Nucleus accumbens (tissue), 56 donors: ENCODE measurements at places on chromosomes 16 and 17.

DNA sequence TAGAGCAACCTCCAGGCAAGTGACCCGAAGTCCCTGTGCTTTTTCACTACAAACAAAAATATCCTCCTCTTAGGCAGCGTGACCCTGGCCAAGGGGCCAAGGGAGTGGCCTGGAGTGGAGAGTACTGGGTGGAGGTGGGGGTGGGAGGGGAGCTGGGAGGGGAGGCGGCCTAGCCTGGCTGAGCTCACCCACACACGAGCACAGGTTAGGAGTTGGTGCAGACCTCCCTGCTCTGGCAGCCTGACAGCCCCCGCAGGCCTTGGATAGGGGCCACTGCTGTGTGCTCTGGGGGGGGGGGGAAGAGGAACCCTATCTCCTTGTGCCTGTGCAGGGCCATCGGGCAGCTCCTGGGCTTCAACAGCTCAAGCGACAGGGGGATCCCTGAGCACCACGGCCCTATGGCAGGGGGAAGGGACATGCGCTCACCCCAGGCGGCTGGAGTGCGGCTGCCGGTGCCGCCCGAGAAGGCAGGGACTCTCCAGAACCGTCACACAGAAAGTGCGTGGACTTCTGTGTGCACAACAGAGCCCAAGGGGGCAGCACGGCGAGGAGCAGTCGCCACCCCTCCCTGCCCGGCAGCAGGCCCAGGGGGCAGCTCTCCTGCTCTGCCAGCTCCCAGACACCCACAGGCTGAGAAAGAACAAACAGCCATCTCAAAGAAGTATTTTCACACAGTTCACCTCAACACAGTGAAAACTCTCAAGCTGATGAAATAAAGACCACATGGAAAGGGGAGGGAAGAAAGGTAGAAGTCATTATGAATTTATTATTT, 13.3 kb downstream of the SLC16A3 start:
- no peak for DNase-seq

DNA sequence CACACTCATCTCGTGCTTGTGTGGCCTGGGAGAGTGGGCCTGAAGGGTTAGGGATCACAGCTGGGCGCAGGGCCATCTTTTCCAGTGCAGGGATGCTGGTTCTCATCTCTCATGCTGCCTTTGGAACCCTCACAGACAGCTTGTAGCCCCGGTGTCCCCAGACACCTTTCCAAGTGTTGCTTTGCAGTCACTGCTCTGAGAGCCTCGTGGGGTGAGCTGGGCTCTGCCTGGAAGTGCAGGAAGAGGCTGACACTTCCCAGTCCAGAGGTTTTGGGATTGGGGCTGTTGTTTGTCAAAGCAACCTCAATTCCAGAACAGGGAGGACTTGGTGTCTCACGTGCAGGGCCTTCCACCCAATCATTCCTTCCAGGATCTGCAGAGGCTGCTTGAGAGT, 28.2 kb downstream of the TBX4 start:
- DNase-seq, result no peak

DNA sequence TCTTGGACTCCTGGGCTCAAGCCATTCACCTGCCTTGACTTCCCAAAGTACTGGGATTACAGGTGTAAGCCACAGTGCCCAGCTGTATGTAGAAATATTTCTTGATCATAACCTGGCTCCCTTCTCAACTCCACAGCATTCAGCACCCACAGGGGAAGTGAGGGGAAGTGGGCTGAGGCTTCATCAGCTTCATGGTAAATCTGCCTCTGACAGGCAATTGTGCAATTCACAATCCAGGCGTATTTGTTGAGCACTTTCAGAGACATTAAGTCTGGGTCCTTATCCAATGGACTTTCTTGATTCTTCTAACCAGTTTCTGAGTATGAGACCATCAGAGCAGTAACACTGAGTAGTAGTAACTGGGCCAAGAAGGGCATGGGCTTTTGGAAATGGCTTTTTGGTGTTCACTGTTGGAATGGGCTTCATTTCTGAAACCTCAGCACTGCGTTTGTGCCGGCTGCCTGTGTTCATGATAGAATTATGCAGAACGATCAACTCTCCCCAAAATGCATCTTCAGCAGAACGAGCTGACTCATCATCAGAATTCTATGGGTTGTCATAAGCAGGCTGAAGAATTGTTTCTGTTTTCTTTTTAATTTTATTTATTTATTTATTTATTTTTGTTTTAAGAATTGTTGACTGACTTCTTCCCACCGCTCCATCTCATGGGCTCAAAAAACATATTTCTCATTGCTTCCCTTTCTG, 28.9 kb downstream of the FAM20A start:
- DNase-seq, result no peak

GRCh38 chr17:15470536-15470935, 3.1 kb upstream of the CDRT4 start:
- DNase-seq, result no peak

GRCh38 chr17:78400581-78401240, 22.3 kb downstream of the PGS1 start:
- no peak for DNase-seq

DNA sequence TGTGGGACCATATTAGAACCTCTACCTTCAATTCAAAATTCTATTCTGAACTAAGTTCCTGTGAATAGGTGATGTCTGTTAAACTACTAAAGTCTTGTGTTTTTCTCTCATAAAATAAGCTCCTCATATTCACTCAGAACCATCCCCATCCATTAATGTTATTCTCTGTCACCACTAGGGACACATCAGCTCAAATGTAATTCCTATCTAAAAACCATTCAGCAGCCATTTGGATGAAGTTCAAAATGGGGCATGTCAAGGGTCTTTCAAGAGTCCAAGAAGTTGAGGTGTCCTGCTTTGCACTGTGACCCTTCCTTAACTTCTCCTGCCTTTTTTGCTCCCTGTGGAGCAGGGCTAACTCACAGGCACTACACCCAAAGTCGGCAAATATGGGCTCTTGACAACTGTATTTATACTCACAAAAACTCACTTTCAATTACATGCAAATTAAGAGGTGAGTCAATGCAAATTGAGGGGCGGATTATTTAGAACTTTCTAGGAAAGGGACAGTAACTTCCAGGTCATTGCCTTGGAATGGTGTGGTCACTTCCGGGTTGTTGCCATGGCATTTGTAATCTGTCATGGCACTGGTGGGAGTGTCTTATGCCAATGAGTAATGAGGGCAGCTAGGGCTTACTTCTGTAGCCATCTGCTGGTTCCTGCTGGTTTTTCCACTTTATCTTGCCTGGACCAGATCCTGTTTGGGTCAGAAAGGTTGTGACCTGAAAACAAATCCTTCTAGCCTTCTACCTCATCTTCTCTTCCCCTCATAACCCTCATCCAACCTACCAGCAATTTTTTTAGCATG, 128.2 kb upstream of the COX10 start:
- no peak for DNase-seq

GRCh38 chr17:78154903-78155811, 9.0 kb downstream of the C17orf99 start:
- DNase-seq, result no peak

- DNase-seq, result no peak
These were observed 10.2 kb downstream of the CIBAR2 start for GRCh38 chr16:85101956-85102630.

GRCh38 chr17:39270923-39271322, 45.2 kb upstream of the STAC2 start:
- no peak for DNase-seq

- no peak for DNase-seq
These were observed 185.5 kb upstream of the NLRP1 start for GRCh38 chr17:5769593-5770354.

DNA sequence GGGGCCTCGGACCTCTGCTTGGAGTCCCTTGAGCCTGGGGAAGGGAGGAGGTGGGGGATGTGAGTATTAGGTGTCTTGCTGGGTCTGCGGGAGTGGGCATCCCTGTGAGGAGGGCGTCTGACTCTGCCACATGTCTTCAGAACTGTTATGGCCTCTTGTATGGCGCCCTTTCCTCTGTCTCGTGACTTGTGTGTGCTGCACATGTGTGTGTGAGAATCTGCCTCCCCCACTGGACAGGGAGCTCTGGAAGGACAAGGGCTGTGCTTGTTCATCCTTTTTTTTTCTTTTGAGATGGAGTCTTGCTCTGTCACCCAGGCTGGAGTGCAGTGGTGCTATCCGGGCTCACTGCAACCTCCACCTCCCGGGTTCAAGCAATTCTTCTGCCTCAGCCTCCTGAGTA, 33.4 kb downstream of the ARHGAP23 start:
- DNase-seq, result no peak

GRCh38 chr17:46769531-46770438, 48.7 kb downstream of the WNT3 start:
- no peak for DNase-seq

GRCh38 chr17:48486557-48486956, 44.3 kb downstream of the HOXB1 start:
- DNase-seq, result no peak

DNA sequence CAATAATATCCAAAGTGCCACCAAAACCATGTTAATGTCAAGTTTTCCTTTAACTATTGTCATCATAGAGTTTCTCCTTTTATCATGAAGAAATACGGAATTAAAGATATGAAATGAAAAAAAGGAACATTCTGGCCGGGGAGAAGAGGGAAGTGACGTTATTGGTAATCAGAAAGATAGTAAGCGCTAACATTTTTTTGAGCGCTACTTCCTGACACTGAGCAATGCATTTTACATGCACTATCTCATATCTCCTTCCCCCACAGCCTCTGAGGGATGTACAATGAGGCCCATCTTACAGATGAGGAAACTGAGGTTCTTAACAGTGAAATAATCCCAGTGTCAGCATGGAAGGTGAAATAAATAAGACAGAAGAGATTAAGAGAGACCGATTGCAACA, 410.9 kb downstream of the SOX9 start:
- DNase-seq, result no peak

DNA sequence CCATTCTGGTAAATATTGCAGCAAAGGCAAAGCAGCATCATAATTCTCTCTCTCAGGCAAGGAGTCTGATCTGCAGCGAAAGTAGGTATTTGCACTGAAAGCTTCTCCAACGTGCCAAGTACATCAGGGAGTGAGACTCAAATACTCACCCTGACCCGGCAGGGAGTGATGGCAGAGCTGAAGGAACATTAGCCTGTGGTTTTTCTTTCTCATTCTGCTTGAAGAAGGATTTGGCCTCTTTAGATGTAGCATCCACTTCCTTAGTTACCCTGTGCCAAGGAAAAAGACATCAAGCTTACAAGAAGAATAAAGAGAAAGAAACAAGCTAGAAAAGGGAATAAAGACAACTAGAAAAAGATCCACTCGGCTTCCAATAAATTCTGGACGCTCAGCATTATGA, 38.4 kb downstream of the CFDP1 start:
- no peak for DNase-seq

GRCh38 chr16:65658349-65658748, 536.5 kb upstream of the CDH11 start:
- no peak for DNase-seq

DNA sequence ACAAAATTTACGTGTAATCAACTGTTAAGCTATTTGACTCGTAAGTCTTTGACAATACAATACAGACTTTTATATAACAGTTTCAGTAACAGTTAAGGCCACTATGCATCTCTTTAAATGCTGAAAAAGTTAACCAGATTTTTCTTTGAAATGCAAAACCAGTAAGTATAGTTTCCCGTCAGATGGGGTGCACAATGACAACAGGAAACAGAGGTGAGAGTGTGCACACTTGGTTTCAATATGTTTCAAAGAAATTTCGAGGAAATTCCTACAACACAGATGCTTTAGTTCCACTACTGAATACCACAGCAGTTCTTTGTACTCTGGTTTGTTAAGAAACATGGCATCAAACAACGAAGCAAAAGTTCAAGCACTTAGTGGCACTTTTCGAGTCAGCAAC, 48.4 kb downstream of the RNF157 start:
- DNase-seq, result no peak

- no peak for DNase-seq
These were observed 12.5 kb upstream of the CIBAR2 start for GRCh38 chr16:85124636-85125346.

DNA sequence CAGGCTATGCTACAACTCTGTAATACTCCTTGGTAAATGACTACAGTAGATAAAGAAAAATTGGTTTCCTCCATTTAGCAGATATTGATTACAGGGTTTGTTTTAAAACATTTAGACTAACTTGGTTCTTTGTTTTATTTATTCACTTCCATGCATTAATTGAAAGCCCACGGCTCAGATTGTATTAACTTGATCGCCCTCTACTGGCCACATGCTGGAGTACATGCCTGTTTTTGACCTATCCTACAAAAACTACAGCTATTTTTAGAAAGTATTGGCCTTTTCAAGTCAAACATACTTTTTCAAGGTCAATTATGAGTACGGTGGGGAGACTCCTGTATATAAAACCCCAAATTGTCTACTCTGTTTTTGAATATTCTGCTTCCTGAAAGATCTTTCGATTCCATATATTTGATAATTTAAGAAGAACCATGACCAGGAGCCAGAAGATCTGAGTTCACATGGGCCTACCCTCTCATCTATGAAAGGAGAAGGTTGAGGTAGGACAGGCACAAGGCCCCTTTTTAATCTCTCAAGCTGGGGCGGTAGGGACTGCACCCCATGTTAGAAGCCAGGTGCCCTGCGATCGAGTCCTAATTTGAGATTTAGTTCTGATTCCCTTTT, 51.8 kb downstream of the CA10 start:
- DNase-seq, result no peak

DNA sequence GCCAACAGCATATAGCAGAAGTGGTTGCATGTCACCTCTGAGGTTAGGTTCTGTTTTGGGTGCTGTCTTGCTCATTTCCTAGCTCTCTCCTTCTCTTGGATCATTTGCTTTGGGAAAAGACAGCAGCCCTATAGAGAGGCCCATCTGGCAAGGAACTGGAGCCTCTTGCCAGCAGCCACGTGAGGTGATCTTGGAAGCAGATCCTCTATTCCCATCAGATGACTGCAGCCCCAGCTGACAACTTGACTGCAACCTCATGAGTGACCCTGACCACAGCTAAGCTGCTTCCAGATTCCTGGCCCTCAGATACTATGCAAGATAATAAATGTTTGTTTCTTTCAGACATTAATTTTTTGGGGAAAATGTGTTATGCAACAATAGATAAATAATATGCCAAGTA, 213.3 kb upstream of the HS3ST4 start:
- no peak for DNase-seq

DNA sequence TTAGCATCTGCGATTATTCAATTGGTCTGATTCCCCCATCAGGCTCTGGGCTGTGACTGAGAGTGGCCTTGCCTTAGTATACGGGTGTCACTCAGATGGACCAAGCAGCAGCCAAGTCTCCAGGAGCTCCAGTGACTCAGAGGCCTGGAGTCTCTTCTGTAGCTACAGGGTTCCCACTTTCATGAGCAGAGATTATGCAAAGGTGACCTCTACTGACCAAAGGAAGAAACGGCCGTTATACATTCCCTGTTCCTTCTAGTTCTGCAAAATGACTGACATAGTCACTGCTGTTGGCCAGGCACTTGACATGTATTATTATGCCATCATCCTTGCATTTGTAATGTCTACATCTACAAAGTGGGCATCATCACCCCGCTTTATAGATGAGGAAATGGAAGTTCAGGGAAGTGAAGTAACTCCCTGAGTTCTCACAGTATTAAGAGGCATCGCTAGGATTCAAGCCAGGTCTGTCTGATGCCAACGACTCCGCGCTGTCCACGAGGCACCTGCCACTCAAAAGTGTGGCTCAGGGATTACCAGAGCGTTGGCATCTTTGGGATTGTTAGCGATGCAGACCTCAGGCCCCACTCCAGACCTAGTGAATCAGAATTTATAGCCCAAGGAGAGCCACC, 23.3 kb downstream of the SLC38A7 start:
- DNase-seq, result no peak
